ENCODE measurements at places on chromosomes 13 and 19. TPM values are rescaled to one million over a fixed set of nuclear protein-coding genes. Genes with fewer than 3 reads are reported as not detected.

Gene ZNF813
- polyA plus RNA-seq: 1.2 TPM

Gene KCNC3
- 6.7 TPM for polyA plus RNA-seq

Gene NLRP7
- not detected for polyA plus RNA-seq

Gene C19orf85
- polyA plus RNA-seq: not detected

Gene MBD3L2
- polyA plus RNA-seq: not detected

Gene CXCL17
- not detected for polyA plus RNA-seq

Gene DHDH
- polyA plus RNA-seq: not detected

Gene ELAVL3
- 4.9 TPM for polyA plus RNA-seq

Gene C1QTNF9B
- polyA plus RNA-seq: 0.36 TPM

Gene DIRAS1
- 0.22 TPM for polyA plus RNA-seq

Gene CEACAM4
- not detected for polyA plus RNA-seq

Gene NXNL1
- polyA plus RNA-seq: not detected

All from Purkinje cell (primary cell).